ENCODE measurements at places on chromosomes 2 and 18.

GRCh38 chr2:20236496-20236895 lies 11.6 kb upstream of the SDC1 start:
- H3K4me1 ChIP-seq: no peaks in the 10 kb centered on the region
- no peak overlapping the region for H3K4me3 ChIP-seq
- no peak for DNase-seq
- H3K36me3 ChIP-seq: no peaks in the 10 kb centered on the region

- no peak overlapping the region for H3K4me3 ChIP-seq
- peaks cover 14% of the 10 kb centered on the region for H3K4me1 ChIP-seq
- H3K36me3 ChIP-seq: no peaks in the 10 kb centered on the region
- no peak overlapping the region for H3K27ac ChIP-seq
- no peaks in the 10 kb centered on the region for H3K27me3 ChIP-seq
- peak; percentile 64 for DNase-seq
These were observed 25.0 kb downstream of the SPEG start for GRCh38 chr2:219459460-219460311.

DNA sequence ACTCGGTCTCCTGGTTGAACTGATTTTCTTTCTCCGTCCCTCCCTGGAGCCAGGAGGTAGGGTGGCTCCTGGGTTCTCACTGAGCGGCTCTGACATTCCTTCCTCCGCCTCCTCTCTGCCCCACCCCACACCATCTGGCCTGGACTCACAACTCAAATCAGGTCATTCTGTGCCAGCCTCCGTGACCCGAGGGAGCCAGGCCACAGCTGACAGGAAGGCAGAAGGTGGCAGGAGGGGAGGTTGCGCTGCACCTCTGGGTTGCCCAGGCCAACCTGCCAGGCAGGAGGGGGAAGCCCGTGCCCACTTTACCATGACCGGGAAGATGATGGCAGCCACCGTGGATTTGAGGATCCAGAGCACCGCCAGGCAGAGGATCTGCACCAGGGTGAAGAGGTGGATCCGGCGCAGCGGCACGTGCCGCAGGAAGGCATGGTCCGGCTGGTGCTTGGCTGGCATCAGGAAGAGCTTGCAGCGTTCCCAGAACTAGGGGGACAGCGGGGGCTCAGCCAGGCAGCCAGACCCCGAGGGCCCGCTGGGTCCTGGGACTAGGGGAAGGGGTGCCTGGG lies 28.3 kb downstream of the MTHFD2 start:
- no peak for DNase-seq
- H3K36me3 ChIP-seq: peaks cover 2% of the 10 kb centered on the region
- no peaks in the 10 kb centered on the region for H3K27me3 ChIP-seq
- H3K27ac ChIP-seq: no peak overlapping the region

DNA sequence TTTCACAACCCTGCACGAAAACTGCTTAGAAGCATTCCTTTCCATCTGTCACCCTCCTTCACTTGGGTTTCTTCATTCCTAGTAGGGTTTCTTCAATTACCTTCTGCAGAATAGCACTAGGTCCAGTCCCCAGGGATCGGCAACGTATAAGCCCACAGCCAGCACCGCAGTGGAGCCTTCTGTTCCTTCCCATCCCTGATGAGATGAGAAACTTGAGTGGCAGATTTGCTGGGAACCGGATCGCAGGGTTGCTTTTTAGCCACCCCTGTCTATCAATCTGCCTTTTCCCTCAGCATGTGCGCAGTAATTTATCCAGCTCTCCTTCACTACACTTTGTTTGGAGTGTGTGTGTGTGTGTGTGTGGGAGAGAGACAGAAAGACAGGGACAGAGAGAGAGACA lies 94.2 kb downstream of the CD8B2 start:
- peaks cover 13% of the 10 kb centered on the region for H3K4me1 ChIP-seq
- no peak overlapping the region for H3K27ac ChIP-seq
- DNase-seq: no peak
- H3K36me3 ChIP-seq: no peaks in the 10 kb centered on the region
- H3K27me3 ChIP-seq: peaks cover 37% of the 10 kb centered on the region
- peak overlapping the region; percentile 81 for H3K4me3 ChIP-seq

- H3K27me3 ChIP-seq: no peaks in the 10 kb centered on the region
- peak overlapping the region; percentile 98 for H3K4me3 ChIP-seq
- H3K36me3 ChIP-seq: peaks cover 14% of the 10 kb centered on the region
These were observed 28.5 kb upstream of the MCFD2 start for GRCh38 chr2:46943881-46944798.

- no peak overlapping the region for H3K4me3 ChIP-seq
- DNase-seq: no peak
- H3K4me1 ChIP-seq: peaks cover 1% of the 10 kb centered on the region
- peaks cover 6% of the 10 kb centered on the region for H3K36me3 ChIP-seq
These were observed 15.2 kb downstream of the TSPYL6 start for GRCh38 chr2:54240515-54241469.

DNA sequence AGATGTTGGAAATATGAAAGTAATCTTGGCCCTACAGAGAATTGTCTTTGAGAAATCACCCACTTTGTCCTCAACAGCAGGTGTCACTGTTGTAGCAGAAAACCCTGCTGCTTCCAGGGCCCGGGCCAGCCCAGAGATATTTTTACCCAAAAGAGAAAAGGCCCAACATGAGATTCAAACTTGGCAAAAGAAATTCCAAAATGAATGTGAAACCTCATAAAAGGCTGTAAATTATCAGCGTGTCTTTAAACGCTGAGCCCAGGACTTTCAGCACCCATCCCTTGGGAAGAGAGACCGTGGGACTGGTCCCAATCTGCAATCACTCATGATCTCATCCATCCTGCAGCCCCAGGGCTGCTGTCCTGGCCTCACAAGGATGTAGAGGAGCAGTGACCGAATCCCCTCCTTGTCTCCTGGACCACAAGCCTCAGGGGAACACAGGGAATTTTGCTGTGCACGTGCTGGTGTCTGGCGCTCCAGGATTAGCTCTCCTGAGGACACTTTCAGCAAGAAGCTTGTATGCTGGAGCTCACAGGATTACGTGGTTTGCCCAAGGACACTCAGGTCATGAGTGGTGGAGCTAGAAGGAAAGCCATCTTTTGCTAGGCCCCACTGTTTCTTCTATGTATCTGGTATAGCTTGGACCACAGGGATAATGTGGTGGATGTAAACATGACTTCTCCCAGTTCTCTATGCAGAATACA lies 202.1 kb downstream of the RNF144A start:
- no peaks in the 10 kb centered on the region for H3K4me1 ChIP-seq
- peaks cover 3% of the 10 kb centered on the region for H3K36me3 ChIP-seq
- H3K27ac ChIP-seq: no peak overlapping the region

DNA sequence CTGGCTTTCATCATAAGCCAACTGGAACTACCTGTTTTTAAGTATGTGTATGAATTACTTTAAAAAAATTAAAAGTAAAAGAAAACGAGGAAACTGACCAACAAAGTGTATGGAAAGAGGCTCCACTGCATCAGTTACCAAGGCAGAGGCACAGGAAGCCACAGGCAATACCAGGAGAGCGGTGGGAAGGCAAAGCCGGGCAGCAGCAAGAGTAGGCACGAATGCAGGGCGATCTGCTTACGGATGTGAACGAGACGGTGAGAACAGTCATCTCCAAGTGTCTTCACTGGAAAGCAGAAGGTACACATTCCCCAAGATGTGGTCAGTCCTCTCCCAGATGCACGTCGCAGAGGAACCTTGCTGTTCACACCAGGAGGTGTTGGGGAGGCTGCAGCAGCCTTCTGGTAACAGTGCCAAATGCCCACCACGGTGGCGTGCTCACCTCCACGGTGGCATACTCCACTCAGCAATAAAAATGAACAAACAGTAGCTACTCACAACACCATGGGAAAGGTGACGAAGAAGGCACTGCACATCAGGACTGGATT lies 43.1 kb downstream of the HS6ST1 start:
- peaks cover 10% of the 10 kb centered on the region for H3K4me1 ChIP-seq
- no peak overlapping the region for H3K4me3 ChIP-seq
- H3K27me3 ChIP-seq: no peaks in the 10 kb centered on the region
- DNase-seq: no peak

Data from activated naive CD8-positive, alpha-beta T cell treated with anti-CD3 and anti-CD28 coated beads, Interleukin-2, amount 50 U/mL, for 24 hours (primary cell).